ENCODE measurements at places on chromosomes 7 and 10.

DNA sequence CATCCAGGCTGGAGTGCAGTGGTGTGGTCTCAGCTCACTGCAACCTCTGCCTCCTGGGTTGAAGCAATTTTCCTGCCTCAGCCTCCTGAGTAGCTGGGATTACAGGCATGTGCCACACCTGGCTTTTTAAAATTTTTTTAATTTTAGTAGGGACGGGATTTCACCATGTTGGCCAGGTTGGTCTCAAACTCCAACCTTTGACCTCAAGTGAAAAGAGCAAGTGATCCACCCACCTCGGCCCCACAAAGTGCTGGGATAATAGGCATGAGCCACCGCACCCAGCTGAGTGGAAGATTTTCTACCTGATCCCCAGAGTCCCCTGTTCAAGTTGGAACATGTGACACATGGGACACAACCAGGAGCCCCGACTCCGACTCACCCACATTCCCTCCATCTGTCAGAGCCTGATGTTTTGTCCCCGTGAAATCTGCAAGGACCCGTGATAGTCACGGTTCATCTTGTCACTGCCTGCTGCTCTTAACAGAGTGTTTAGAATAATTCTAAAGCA lies 104.5 kb downstream of the SMURF1 start:
- no peak for DNase-seq

DNA sequence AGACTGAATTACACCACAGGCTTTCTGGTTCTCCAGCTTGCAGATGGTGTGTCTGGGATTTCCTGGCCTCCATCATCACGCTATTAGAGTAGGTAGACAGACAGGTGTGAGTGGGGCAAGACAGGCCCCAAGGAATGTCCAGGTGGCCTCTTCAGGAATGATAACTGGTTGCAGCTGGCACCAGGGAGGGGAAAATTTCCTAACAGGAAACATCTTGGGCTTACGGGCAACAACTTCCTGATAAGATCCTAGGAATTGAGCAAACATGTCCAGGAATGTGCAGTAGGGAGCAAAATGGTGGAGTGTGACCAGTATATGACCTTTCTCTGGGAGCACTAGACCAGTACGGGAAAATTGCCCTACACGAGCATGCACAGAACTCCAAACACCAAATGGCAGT lies 11.3 kb downstream of the XRCC2 start:
- DNase-seq = no peak

- DNase-seq = no peak
Observed at GRCh38 chr7:129843365-129843898, 109.3 kb downstream of the UBE2H start.

- DNase-seq = no peak
Observed at GRCh38 chr7:96179837-96180236, 142.1 kb downstream of the SLC25A13 start.
